ENCODE measurements at places on chromosomes 3 and 15. TPM values are rescaled to one million over a fixed set of nuclear protein-coding genes. Genes with fewer than 3 reads are reported as not detected.

- DNase-seq: no peak
Observed at GRCh38 chr15:89898614-89899294, 5.0 kb upstream of the AP3S2 start.

DNA sequence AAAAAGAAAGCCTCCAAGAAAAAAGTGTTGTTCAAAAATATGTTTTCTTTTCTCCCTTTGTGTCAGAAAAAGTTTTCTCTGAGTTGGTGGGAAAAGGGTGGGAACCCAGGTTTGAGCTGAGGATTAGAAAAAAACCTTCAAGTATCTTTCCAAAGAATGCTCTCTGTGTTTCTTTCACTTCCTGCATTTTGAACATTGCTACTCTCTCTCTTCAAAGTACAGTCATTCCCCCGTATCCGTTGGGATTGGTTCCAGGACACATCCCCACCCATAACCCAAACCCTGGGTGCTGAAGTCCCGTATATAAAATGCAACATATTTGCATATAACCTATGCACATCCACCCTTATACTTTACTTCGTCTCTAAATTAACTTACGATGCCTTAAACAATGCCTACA, 139.6 kb downstream of the TMCO5A start:
- DNase-seq: no peak

- DNase-seq: no peak
Observed at GRCh38 chr3:144593881-144594280, 622.3 kb downstream of the DIPK2A start.

- DNase-seq: no peak
Observed at GRCh38 chr3:127482216-127483004, 108.1 kb downstream of the TPRA1 start.

DNA sequence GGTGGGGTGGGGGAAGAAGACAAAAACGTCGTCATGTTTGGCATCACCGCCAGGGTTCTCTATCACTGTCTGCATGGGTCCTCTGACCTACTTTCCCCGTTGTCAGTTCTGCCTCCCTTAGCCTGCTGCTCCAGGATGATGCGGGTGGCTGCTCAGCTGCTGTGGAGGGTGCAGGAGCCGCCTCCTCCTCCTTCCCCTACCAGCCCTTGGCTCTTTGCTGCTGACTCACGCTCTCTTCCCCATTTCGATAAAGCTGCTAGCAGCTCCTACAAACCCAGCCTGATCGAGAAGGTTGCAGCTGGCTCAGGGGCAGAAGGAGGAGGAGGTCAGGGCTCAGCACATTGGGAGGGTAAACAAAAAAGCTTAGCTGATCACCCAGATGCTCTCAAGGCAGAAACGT, 49.5 kb upstream of the SEC13 start:
- no peak for DNase-seq

- no peak for DNase-seq
Observed at GRCh38 chr15:74592222-74592621, 23.4 kb upstream of the CLK3 start.

Gene ROPN1
- 0.19 TPM for polyA plus RNA-seq

- no peak for DNase-seq
Observed at GRCh38 chr15:73884159-73884558, 10.8 kb downstream of the TBC1D21 start.

DNA sequence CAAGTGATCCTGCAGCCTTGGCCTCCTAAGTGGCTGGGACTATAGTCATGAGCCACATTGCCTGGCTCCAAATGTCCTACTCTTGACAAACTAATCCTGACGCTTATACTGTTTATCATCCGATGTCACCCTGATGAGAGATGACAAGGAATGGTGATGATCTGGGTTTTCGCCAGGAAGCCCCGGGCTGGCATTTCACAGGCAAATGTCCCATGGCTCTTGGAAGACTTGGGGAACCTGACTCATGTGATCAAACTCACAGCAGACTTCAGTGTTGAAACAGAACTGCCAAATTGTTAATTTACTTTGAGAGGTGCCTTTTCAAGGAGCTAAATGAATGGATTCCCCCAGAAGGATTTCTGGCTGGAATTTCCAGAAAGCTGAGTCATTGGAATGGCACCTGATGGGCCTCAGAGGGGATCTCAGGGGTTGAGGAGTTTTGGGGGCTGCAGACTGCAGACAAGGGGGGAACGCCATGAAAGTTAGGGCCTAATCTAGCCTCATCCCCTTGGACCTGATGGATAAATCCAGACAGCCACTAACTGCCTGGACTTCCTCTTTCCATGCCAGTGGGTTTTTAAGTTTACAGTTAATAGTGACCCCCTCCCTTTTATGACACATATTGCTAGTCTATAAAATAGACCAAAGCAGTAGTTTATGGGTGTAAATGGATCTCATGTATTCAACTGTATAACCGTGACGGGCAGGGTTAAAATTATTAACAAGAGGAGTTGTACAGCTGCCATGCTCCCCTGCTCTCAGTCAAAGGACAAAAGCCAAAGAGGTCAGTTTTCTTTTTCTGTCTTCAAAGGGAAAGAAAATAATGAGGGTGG, 146.6 kb downstream of the CHSY1 start:
- no peak for DNase-seq

DNA sequence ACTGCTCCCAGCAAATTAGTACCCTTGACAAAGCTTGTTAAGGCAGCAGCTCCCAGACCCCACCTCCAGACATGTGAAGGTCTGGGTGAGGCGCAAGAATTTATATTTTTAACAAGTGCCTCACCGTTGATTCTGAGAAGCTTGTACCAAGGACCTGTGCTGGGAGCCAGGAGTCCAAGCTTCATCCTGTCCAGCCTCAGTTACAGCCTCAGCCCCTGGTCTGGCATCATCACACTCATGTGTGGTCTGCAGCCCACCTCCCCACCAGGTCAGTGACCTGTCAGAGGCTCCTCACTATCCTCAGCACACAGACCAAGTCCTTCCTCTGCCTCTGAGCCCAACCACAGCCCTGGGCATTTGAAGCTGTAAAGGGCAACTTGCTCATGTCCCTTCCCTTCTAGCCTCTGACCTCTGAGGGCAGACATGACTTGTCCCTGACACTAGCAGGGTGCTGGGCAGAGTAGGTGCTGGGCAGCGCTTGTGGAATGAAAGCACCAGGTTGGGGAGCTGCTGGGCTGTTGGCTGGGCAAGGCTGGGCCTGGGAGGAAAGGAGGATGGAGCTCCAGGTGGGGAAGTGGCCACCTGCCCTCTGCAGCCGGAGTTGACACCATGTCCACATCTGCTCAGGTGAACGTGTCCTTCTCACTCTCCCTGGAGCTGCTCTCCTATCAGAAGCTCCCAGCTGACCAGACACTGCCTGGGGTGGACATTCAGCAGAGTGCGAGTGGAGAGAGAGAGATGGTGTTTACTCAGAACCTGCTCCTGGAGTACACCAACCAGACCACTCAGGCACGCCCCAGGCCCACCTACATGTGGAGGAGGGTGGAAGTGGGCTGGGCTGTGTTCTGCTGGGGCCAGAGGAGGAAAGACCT, 16.9 kb downstream of the ACAA1 start:
- no peak for DNase-seq

- no peak for DNase-seq
Observed at GRCh38 chr3:110806924-110807323, 264.7 kb upstream of the NECTIN3 start.

DNA sequence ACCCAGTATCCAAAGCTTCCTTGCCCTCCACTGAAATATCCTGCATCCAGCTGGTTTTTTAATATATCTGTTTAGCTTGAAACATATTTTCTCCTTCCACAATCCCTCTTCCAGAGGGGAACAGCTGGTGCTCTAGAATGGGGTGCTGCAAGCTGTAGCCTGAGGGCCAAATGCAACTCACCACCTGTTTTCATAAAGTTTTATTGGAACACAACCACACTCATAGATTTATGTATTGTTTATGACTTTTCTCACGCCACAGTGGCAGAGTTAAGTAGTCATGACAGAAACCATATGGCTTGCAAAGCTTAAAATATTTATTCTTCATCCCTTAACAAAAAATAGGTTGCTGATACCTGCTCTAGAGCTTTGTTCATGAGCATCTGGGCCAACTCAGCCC, 298.7 kb downstream of the CLSTN2 start:
- no peak for DNase-seq

DNA sequence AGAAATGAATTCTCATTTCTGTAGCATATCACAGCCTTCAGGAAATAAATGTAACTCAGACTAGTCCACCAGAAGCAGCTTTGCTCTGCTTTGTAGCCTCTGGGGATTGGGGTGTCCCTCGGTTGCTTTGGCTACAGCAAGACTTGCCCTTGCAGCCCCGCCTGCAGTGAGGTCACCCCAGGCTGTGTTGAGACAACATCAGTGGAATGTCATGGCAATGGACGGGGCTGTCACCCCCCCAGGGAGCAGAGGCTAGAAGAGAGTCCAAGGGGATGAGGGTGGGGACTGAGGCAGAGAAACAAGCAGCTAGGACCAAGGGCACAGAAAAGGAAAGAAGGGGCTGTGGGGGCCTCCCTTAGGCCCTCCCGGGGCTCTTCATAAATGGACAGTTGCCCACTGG, 854 bp downstream of the CLEC3B start:
- DNase-seq: no peak

GRCh38 chr15:33154351-33155166, 40.0 kb downstream of the FMN1 start:
- no peak for DNase-seq

- no peak for DNase-seq
Observed at GRCh38 chr3:72185549-72186399, 400.8 kb upstream of the PROK2 start.

Gene SLC22A14
- polyA plus RNA-seq: 0.24 TPM

DNA sequence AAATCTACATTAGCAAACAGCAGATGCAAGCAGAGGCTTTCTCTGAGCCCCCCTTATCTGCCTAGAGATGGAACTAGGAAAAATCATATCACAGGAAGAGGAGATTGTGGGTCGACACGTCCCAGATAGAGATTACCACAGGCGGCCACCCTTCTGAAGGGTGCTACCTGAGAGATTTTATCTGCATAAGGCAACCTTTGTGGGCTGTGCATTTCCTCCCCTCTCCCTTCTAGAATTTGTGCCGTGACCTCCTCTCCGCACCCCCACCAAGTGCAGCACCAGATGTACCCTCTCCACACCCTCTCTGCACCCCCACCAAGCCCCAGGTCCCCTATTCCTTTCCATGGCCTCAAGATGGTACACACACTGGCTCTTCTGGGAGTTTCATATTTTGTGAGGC, 27.4 kb downstream of the METTL6 start:
- no peak for DNase-seq

DNA sequence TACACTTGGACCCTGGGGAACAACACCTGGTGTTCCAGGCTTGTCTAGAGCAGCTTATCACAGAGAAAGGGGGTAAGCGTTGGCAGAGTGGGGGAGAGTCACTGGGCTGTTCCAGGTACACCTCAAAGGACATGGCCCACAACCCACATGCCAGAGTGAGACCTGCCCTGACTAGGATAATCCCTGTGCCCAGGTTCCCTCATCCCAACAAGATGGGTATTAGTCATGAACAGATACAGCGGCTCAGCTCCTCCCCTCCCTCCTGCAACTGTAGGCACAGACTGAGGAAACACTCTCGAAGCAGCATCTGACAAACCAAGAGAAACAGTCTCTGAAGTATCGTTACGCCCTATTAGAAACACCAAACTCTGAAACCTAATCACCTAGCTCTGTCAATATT, 32.1 kb upstream of the RPS17 start:
- DNase-seq: no peak

- no peak for DNase-seq
Observed at GRCh38 chr15:63166219-63166618, 8.9 kb upstream of the RPS27L start.

DNA sequence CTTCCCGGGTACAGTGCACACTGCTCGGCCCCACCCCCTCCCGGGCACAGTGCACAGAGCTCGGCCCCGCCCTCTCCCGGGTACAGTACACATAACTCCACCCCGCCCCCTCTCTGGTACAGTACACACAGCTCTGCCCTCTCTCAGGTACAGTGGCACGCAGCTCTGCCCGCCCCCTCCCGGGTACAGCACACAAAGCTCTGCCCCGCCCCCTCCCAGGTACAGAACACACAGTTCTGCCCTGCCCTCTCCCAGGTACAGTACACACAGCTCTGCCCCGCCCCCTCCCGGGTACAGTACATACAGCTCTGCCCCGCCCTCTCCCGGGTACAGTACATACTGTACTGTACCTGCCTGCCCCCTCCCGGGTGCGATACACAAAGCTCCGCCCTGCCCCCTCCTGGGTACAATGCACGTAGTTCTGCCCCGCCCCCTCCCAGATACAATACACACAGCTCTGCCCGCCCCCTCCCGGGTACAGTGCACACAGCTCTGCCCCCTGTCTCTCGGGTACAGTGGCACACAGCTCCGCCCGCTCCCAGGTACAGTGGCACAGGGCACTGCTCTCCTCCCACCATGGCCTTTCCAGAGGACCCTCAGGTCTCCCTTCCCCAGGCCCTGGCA, 16.4 kb upstream of the PRR20G start:
- DNase-seq: peak; percentile 6

GRCh38 chr15:94259121-94259751, 27.9 kb downstream of the MCTP2 start:
- no peak for DNase-seq

Gene CNTN4
- polyA plus RNA-seq: 7.1 TPM

- no peak for DNase-seq
Observed at GRCh38 chr3:24145481-24145880, 200.4 kb downstream of the NR1D2 start.

- no peak for DNase-seq
Observed at GRCh38 chr3:133744241-133744640, 2.0 kb upstream of the TF start.

GRCh38 chr15:73907035-73907408, 19.2 kb upstream of the LOXL1 start:
- DNase-seq: no peak

Gene SPINK8
- polyA plus RNA-seq: not detected

DNA sequence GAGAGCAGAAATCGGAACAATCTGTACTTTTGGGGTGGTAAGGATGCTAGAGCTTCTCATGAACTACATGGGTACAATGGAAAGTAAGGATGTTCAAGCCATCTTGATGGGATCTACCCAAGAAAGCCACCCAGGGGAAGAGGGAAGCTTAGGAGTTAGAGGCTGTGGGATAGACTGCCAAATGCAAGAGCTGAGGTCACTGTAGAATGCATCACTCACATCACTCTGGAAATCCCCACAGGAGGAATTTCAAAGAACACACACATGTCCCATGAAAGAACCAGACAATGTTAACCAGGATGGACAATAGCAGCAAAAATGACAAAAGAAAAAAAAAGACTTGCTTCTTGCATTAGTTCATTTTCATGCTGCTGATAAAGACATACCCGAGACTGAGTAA, 32.8 kb upstream of the UBE2E2 start:
- no peak for DNase-seq

- DNase-seq: no peak
Observed at GRCh38 chr3:40800343-40800742, 275.6 kb downstream of the ZNF621 start.

Gene PLCB2
- polyA plus RNA-seq: 16.4 TPM

DNA sequence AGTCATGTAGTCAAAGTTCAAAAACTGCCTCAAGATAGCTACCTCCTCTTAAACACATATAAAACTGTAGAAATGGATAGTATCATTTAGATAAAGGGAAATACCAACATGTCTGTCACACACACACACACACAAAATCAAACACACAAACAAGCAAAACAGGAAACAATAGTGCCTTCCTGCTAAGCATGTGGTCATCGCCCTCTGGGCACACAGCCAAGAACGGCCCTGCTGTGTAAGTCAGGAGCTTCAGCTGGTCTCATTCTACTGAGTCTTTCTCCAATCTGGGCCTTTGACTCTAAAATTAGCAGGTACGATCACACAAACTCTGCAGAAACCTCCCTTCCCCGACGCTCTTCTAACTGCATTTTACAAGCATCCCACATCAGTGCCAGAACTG, 272.2 kb upstream of the CHRNA7 start:
- DNase-seq: peak; percentile 30

- no peak for DNase-seq
Observed at GRCh38 chr3:195888981-195889869, 19.1 kb downstream of the TNK2 start.
